ENCODE measurements at places on chromosomes 3 and 15.
A peak's percentile ranks its signal among the peaks of the same experiment; 100 is the strongest.

DNA sequence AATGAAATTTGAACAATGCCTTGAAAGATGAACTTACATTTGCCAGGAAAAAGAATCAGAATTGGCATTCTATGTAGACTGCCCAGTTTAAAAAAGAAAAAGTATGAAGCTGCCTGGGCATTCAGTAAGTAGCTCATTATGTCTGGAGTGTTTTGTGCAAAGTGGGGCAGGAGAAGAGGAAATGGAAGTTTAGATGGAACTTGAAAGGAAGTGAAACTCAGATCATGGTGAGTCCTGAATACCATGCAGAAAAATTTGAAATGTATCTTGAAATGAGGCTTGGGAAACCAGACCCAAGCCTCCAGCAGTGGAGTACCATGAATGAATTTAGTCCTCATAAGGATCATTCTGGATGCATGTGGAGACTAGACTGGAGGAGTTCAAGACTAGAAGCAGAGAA lies 4.8 kb upstream of the MORC1 start:
- DNase-seq: no peak

- no peak for DNase-seq
These were observed 8.6 kb downstream of the PLA2G4D start for GRCh38 chr15:42085721-42086120.

DNA sequence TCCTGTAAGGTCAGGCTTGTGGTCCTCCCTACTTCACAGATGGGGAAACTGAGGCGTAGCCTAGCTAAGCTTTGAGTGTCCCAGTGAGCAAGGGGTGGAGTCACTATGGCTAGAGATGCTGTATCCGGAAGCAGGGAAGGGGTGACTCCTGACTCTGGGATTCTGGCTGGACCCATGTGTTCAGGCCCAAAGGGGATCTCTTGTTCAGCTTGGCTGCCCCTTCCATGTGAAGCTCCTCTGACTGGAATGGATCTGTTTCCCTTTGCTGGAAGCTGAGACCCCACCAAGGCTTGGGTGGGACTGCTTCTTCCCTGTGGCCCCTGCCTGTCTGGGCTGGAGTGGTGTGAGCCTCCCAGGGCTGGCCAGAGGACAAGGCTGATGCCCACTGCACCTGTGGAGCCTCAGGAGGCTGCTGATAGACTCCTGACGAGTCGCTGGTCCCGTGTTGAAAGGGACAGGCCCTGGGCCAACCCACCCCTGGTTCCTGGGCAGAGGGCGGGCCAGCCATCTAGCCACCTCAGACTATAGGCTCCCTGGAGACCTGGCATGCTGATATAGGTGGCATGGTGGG lies 1.0 kb downstream of the MAPKAPK3 start:
- no peak for DNase-seq

- DNase-seq: no peak
These were observed 49.3 kb upstream of the LEKR1 start for GRCh38 chr3:156776871-156777270.

DNA sequence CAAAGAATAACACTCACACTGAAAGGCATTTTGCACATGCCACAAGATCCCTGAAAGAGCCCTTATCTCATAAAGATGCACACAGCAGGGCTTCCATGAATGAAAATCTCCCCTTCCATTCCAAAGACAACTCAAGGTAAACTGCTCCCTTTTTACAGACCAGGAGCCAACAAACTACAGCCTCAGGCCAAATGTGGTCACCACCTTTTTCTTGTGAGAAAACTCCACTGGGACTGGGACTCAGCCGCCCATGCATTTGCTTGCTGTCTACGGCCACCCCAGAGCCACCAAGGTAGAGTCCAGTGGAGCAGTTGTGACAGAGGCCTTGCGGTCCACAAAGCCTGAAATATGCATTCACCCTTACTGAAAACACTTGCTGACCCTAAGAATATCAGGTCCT lies 334.8 kb downstream of the OCA2 start:
- no peak for DNase-seq

DNA sequence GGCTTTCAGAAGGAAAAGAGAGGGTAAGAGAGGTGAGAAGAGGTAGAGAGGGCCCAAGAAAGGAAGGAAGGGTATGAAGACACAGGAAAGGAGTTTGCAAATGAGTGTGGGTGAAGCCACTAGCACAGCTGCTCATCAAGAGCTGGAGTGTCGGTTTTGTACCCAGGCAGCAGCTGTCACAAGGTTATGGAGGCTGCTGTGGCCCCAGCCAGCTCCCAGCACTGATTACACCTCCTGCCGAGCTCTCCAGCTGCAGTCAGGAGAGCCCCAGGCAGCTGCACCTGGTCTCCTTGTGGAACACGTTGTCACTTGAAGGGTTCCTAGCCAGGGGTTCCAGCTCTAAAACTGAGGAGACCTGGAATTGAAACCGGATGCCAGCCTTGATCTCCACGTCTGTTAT lies 60.4 kb upstream of the CHD2 start:
- DNase-seq: no peak

GRCh38 chr15:31448635-31448979 lies 122.0 kb downstream of the KLF13 start:
- DNase-seq: no peak

GRCh38 chr3:20074226-20075063 lies 34.2 kb downstream of the KAT2B start:
- DNase-seq: no peak

DNA sequence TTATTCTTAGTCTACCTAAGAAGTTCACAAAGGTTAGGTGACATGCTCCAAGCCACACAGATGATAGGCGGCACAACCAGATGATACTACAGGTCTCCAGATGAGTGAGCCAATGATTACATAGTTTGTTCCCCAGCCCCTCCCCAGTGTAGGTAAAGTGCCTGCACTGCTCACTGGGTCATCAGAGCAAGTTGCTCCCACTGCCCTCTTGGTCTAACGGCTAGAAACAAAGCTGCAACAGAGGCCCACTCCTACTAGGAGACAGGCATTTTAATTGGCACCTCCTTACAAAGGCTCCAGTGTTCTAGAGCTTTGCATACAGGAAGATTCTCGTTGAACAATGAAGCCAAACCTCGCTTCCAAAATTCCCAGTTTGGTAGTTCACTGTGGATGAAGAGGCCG lies 47.3 kb downstream of the TMEM44 start:
- DNase-seq: no peak

- peak; percentile 41 for DNase-seq
These were observed 17.2 kb upstream of the TIMP4 start for GRCh38 chr3:12175844-12176453.

DNA sequence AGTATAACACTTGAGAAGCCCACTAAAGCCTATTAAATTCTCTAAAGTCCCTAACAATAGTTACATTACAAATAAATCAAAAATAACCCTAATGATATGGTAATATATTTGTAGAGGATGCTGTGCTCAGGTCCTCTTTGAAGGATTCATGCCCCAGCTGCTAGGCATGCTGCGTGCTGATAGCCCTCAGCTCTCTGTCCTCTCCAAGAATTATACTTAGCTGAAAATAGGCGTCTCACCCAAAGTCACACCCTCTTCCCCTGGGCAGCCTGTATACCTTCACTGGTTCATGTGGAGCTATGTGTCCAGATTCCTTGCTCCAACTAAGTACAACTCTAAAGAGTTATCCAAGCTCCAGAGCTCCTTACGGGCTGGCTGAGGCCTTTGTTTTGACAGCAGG lies 312.5 kb upstream of the ZNF385D start:
- DNase-seq: no peak

- DNase-seq: no peak
These were observed 238.9 kb downstream of the SUCLG2 start for GRCh38 chr3:67415511-67415910.

DNA sequence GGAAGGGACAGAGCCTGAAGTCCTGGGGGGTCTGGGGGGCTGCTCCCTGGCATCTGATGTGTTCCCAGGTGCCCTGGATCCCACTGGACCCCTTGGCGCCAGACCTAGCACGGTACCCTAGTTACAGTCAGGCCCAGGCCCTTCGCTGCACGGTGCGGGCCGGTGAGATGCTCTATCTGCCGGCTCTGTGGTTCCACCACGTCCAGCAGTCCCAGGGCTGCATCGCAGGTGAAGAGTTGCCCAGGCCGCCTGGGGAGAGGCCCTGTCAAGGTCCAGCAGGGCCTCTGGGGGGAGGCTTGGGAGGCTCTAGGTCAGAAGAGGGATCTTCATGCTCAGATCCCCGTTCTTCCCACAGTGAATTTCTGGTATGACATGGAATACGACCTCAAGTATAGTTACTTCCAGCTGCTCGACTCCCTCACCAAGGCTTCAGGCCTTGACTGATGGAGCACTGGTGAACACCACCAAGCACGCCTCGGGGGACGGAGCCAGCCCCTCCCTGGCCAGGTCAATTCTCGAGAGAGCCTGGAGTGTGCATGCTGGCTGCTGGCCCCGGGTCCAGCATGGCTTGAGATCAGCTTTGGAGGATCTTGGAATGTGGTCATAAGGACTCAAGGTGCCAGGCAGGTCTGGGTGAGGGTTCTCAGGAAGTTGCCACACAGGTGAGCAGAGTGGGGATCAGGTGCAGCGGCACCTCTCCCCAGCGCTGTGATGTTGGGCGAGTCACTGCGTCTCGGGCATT lies 1.8 kb upstream of the PLA2G4B start:
- no peak for DNase-seq

DNA sequence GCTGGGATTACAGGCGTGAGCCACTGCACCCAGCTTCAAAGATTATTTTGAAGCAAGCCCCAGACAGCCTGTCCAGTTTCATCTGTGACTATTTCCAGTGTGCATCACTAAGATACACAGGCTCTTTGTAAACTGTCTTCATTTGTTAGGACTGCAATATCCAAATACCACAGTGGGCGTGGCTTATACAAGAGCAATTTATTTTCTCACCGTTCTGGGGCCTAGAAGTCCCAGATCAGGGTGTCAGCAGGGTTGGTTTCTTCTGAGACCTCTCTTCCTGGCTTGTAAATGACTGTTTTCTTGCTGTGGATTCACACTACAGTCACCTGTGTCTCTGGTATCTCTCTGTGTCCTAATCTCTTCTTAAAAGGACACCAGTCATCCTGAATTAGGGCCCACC lies 59.7 kb downstream of the RLBP1 start:
- no peak for DNase-seq

DNA sequence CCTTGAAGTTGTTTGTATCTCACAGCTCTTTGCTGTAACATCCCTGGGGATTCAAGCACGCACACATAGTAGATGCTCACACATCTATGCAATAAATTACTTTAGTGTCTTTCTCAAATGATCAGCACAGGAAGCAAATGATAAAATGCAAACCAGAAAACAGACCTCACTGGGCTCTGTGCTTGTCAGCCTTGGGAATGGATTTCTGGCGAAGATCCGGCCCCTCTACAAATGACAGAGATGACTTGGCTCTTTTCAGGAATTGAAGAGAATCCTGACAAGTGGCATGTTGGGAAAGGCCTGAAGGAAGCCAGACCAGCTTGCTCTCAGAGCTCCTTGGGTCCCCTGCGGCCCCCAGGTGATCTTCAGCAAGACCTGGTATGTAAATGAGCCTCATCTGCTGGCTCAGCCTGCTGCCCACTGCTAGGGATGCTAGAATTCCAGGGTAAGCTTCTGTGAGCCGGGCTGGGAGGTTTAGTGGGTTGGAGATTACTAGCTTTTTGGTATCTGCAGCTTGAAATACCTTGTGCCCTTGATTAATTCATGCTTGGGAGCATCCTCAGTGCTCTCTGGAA lies 54.1 kb downstream of the LPP start:
- DNase-seq: no peak

DNA sequence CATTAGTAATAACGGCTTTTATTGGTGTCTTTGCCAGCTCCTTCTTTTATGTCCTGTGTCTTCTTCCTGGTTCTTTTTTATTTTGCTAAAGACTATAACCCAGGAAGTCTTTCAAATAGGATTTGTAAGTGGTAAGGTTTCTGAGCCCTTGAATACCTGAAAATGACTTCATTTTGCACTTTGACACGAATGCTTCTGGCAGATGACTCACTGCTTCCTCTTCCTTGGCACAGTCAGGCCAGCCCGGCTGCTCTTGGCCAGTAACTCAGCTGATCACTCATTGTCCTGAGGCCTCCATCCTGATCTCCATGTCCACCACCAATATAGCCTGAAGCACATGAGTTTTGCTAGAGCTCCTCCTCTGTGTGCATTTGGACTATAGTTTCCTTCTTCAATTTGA lies 48.7 kb upstream of the NR2E3 start:
- no peak for DNase-seq

- DNase-seq: peak; percentile 69
These were observed 296.3 kb downstream of the UACA start for GRCh38 chr15:70466895-70467529.

DNA sequence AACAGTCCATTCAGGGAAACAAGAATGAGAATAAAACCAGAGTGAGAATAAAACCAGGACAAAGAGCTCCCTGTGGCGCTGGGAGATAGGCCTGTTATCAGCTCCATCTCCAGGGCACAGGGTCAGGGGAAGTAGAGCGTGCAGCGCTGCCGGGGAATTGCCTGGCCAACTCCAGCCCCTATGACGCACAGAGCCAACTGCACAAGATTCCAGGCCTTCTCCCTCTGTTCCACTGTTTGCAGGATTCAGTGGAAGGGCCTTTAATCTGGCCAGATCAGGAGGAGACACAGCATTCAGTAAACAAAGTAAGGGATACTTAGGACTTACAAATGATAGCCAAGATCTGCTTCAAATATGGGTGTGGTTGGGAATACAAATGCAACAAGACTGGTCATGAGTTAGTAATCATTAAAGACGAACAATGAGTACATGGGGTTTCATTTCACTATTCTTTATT lies 49.4 kb downstream of the ITGB5 start:
- peak; percentile 85 for DNase-seq

DNA sequence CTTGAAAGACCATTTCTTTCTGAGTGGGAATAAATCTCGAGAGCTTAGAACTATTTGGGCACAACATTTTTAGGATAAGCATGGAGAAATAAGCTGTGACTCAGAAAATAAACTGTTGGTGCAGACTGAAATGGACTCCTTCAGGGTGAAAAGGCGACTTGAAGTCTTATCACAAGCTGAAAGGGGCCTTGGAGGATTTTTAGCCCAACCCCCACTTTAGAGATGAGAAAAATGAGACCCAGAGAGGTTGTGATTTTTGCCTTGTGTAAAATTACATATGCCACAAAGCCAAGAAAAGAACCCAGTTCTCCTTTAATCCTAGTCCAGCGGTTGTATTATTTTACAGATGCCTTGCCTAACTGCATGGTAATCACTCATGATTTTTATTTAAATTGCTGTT lies 1.5 kb downstream of the ATP1B3 start:
- DNase-seq: no peak

GRCh38 chr3:148642214-148642613 lies 55.5 kb upstream of the AGTR1 start:
- DNase-seq: no peak

- no peak for DNase-seq
These were observed 16.9 kb upstream of the CFAP161 start for GRCh38 chr15:81117136-81117535.

All from BE2C (cell line).